T-cell (primary cell): ENCODE measurements at places on chromosomes 2 and 18. TPM values are rescaled to one million over a fixed set of nuclear protein-coding genes. Genes with fewer than 3 reads are reported as not detected.

ASXL3 gene
- total RNA-seq, result not detected

PRSS56 gene
- not detected for total RNA-seq

STPG4 gene
- total RNA-seq, result not detected

TOGARAM2 gene
- total RNA-seq, result 5.2 TPM

DNA sequence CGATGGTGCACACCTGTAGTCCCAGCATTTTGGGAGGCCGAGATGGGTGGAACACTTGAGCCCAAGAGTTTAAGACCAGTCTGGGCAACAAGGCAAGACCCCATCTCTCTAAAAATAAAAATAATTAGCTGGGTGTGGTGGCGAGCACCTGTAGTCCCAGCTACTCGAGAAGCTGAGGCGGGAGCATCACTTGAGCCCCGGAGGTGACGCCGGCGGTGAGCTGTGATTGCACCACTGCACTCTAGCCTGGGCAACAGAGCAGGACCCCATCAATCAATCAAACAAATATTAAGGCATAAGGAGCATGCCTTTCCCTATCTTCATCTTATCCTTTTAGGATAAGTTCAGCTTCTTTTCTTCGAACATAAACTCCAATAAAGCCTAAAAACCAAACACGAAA, 1.1 kb downstream of the WDSUB1 start:
- no peaks in the 10 kb centered on the region for H3K27me3 ChIP-seq
- DNase-seq, result no peak
- no peak overlapping the region for H3K27ac ChIP-seq
- peaks cover 4% of the 10 kb centered on the region for H3K4me1 ChIP-seq
- no peaks in the 10 kb centered on the region for H3K36me3 ChIP-seq
- H3K4me3 ChIP-seq, result no peak overlapping the region

- H3K27me3 ChIP-seq, result no peaks in the 10 kb centered on the region
- H3K27ac ChIP-seq, result no peak overlapping the region
- no peaks in the 10 kb centered on the region for H3K36me3 ChIP-seq
- DNase-seq, result no peak
- H3K4me3 ChIP-seq, result no peak overlapping the region
- no peaks in the 10 kb centered on the region for H3K4me1 ChIP-seq
Observed at GRCh38 chr2:85288244-85288725, 39.5 kb downstream of the TGOLN2 start.

- no peak overlapping the region for H3K27ac ChIP-seq
- no peak overlapping the region for H3K4me3 ChIP-seq
- no peak for DNase-seq
Observed at GRCh38 chr2:150528861-150529801, 41.7 kb upstream of the RND3 start.

DNA sequence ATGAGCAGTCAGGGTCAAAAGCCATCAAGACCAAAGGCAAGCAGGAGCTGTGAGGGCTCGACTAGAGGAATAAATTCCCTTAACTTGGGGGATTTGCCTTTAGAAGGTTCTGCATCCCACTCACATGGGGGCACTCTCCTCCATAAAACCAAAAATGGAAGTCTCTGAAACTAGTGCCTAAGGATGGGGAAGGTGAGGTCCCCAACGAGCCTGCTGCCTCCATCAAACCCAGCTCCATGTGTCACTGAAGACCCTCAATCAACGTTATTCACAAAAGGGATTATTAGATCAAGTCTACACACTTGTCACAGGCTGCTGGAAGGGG, 254.9 kb upstream of the NCKAP5 start:
- no peaks in the 10 kb centered on the region for H3K27me3 ChIP-seq
- H3K36me3 ChIP-seq, result no peaks in the 10 kb centered on the region
- DNase-seq, result no peak
- no peak overlapping the region for H3K4me3 ChIP-seq
- H3K27ac ChIP-seq, result no peak overlapping the region
- H3K4me1 ChIP-seq, result no peaks in the 10 kb centered on the region

DNA sequence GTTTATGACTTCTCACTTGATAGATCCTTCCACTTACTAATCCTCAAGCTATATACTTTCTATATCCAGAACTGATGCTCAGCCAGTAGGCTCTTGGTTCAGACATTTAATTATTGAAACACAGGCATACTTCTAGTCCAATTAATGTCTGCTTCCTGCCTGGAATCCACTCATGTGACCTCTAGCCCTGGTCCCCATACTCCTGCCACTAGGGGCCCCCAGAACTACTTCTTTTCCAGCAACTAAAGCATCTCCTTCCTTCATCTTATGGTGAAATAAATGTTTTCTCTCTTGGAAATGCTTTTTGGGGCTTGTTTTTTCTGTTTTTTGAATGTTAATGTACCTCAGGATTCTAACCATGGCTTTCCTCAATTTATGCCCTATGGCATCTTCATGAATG, 527.6 kb downstream of the SATB2 start:
- DNase-seq, result no peak
- H3K36me3 ChIP-seq, result no peaks in the 10 kb centered on the region
- H3K27me3 ChIP-seq, result no peaks in the 10 kb centered on the region

GRCh38 chr2:204585930-204586329, 40.7 kb downstream of the PARD3B start:
- H3K4me3 ChIP-seq, result no peak overlapping the region
- DNase-seq, result no peak
- H3K27me3 ChIP-seq, result no peaks in the 10 kb centered on the region
- no peaks in the 10 kb centered on the region for H3K4me1 ChIP-seq
